Heart left ventricle (tissue), 16 donors: ENCODE measurements at places on chromosomes 5 and 9. TPM values are rescaled to one million over a fixed set of nuclear protein-coding genes. Genes with fewer than 3 reads are reported as not detected.

DNA sequence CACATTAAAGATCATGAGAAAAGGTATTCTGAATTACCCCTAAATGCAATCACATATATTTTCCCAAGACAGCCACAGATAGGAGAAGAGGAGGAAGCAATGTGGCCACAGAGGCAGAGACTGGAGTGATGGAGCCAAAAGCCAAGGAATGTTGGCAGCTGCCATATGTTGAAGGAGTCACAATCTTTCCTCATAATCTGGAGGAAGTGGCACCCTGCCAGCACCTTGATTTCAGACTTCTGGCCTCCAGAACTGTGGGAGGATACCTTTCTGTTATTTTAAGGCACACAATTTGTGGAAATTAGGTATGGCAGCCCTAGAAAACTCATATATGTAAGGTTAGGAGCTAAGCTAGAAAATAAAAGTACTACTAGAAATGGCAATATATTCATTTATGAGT is 139.9 kb upstream of the GAS1 start:
- no peak for DNase-seq
- no peaks in the 10 kb centered on the region for H3K27me3 ChIP-seq
- H3K4me1 ChIP-seq: peaks cover 12% of the 10 kb centered on the region
- no peak overlapping the region for H3K27ac ChIP-seq
- no peak overlapping the region for H3K4me3 ChIP-seq

- peaks cover 3% of the 10 kb centered on the region for H3K27me3 ChIP-seq
- H3K27ac ChIP-seq: peak overlapping the region; percentile 79
- no peak for DNase-seq
- no peaks in the 10 kb centered on the region for H3K4me1 ChIP-seq
Observed at GRCh38 chr9:87653941-87654340, 72.0 kb upstream of the CTSL start.

GRCh38 chr5:14700478-14701436 is 36.2 kb downstream of the OTULIN start:
- no peak overlapping the region for H3K4me3 ChIP-seq
- H3K4me1 ChIP-seq: peaks cover 52% of the 10 kb centered on the region
- H3K27ac ChIP-seq: peak overlapping the region; percentile 50
- DNase-seq: no peak
- peaks cover 75% of the 10 kb centered on the region for H3K36me3 ChIP-seq

GRCh38 chr9:134778156-134778555 is 102.5 kb upstream of the FCN2 start:
- no peak for DNase-seq
- H3K4me1 ChIP-seq: peaks cover 7% of the 10 kb centered on the region
- no peaks in the 10 kb centered on the region for H3K27me3 ChIP-seq
- no peak overlapping the region for H3K4me3 ChIP-seq
- H3K27ac ChIP-seq: no peak overlapping the region

Gene PDE8B
- 1.1 TPM for polyA plus RNA-seq

DNA sequence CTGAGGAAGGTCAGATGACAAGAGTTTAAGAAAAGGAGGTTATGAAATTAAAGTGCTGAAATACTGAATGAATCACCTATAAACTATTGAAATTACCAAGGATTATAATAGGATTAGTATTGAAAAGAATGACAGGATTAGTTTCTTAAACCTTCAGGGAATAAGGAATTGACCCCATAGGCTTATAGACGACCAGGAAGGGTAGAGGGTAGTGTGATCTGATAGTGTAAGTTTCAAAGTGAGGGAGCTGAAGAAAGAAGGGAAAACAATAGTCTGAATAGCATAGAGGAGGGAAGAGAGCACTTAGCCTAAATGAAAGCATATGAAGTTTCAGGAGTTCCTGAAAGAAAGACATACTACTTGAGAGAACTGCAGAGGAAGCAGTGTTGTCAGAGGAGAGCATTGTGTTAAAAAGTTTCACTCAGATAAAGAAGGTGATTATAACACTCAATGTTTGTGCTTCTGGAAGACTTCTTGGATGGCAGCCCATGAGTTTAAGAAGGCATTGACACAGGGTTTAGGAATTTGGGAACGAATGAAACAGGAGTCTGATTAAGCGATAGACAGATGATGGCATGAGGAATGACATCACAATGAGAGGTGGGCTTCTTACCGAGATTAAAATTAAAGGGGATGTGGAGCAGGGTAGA is 557.9 kb upstream of the GRAMD2B start:
- H3K27ac ChIP-seq: no peak overlapping the region
- H3K4me3 ChIP-seq: no peak overlapping the region
- no peaks in the 10 kb centered on the region for H3K4me1 ChIP-seq
- H3K36me3 ChIP-seq: no peaks in the 10 kb centered on the region

Gene SYNPO
- 791 TPM for polyA plus RNA-seq

Gene PROP1
- polyA plus RNA-seq: not detected

- no peaks in the 10 kb centered on the region for H3K27me3 ChIP-seq
- DNase-seq: no peak
- H3K4me1 ChIP-seq: peaks cover 5% of the 10 kb centered on the region
Observed at GRCh38 chr5:90940227-90940995, 381.8 kb downstream of the ADGRV1 start.

GRCh38 chr9:130565792-130566191 is 13.6 kb upstream of the FUBP3 start:
- DNase-seq: no peak
- H3K27ac ChIP-seq: no peak overlapping the region
- H3K36me3 ChIP-seq: no peaks in the 10 kb centered on the region
- H3K27me3 ChIP-seq: no peaks in the 10 kb centered on the region

Gene TRIM41
- 20.2 TPM for polyA plus RNA-seq

DNA sequence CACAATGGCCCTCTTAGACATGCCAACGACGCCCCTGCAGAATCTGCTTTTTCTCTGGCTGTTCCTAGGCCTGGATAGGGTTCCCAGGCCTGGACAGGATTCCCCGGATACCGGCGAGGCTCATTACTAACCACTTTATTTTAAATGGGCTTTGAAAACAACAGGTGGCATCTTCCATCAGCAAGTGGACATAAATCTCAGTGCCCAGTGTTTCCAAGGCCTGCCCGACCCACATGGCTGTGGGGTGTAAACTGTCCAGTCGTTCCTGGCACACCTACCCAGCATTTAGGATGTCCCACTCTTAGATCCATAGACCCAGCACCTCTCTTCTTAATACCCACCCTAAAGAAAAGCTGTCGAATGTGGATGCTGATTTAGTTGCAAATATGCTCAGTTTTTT is 896 bp downstream of the CMBL start:
- H3K27ac ChIP-seq: peak overlapping the region; percentile 82
- H3K27me3 ChIP-seq: no peaks in the 10 kb centered on the region
- no peaks in the 10 kb centered on the region for H3K36me3 ChIP-seq
- peaks cover 35% of the 10 kb centered on the region for H3K4me1 ChIP-seq
- H3K4me3 ChIP-seq: peak overlapping the region; percentile 75
- no peak for DNase-seq

DNA sequence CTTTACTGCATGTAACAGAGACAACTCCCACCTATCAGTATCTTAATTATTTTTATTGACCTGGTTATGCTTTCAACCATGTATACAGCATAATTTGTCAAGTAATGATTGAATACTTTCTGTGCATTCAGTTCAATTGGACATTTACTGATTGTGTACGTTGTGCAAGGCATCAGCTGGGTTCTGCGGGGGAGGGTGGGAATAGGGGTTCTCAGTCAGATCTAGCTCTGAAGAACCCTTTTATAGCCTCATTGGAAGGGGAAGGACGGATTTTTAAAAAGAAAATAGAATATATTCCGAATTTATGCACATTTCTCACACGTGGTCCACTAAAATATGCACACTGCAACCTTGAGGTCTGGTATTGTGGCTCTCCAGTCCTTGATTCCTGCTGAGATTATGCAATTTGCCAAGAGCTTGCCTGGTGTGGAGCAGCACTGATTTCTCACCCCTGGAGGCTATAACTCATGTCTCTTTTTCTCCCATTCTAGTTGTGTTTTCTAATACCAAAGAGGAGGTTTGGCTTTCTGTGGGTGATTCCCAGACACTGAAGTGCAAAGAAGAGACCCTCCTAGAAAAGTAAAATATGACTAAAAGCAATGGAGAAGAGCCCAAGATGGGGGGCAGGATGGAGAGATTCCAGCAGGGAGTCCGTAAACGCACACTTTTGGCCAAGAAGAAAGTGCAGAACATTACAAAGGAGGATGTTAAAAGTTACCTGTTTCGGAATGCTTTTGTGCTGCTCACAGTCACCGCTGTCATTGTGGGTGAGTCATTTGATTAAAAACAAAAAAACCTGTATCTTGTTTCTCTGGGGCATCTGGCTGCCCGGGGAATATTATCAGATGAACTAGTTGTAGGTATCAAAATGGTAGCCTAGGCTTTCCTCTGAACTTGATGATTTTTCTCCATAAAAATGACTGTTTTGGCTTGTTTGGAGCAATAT is 1.7 kb downstream of the SLC1A3 start:
- H3K4me1 ChIP-seq: peaks cover 17% of the 10 kb centered on the region
- H3K27ac ChIP-seq: peak overlapping the region; percentile 88
- H3K27me3 ChIP-seq: no peaks in the 10 kb centered on the region
- no peak for DNase-seq
- H3K36me3 ChIP-seq: no peaks in the 10 kb centered on the region

DNA sequence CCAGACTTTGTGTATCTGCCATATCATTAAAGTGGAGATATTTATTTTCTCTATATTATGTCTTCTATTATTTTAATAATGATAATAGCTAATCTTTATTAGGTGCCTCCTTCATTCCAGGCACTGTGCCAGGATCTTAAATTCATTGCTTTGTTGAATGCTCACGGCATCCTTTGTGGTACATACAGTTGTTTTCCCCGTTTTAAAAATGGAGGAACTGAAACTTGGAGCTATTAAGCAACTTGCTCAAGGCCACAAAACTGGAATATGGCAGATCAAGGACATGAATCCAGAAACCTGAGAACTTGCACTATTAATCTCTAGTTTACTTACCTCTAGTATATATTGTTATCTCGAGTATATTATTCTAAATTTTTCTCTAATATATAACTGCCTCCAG is 41.5 kb upstream of the PPP3R2 start:
- H3K36me3 ChIP-seq: no peaks in the 10 kb centered on the region
- no peak for DNase-seq
- H3K4me3 ChIP-seq: no peak overlapping the region
- H3K27ac ChIP-seq: no peak overlapping the region

Gene ARSI
- polyA plus RNA-seq: 0.68 TPM

DNA sequence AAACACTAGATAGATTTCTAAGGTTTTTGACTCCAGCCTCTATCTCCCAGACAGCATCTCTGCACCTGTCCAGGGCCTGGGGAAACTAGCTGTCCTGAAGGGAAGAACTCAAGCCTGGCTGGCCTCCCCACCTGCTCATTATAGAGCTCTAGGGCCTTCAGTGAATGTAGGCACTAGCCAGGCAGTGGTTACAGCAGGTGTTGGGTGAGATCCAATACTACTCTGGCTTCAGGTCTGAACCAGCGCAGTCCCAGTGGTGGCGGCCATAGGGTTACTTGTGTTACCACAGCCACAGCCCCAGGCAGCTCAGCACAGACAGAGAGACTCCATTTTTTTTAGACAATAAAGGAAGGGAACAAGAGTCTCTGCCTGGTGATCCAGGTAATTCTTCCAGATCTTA is 449.2 kb downstream of the IRX1 start:
- no peaks in the 10 kb centered on the region for H3K4me1 ChIP-seq
- no peaks in the 10 kb centered on the region for H3K36me3 ChIP-seq
- H3K27me3 ChIP-seq: peaks cover 3% of the 10 kb centered on the region
- no peak for DNase-seq

Gene ZNF454
- polyA plus RNA-seq: 1.5 TPM

Gene CYLC2
- polyA plus RNA-seq: not detected

Gene SVEP1
- polyA plus RNA-seq: 0.50 TPM

Gene DNLZ
- polyA plus RNA-seq: 22.6 TPM

GRCh38 chr9:81976351-81976750 is 12.2 kb upstream of the SPATA31D1 start:
- H3K27me3 ChIP-seq: no peaks in the 10 kb centered on the region
- H3K27ac ChIP-seq: no peak overlapping the region
- H3K4me3 ChIP-seq: no peak overlapping the region
- DNase-seq: no peak
- no peaks in the 10 kb centered on the region for H3K36me3 ChIP-seq

- no peaks in the 10 kb centered on the region for H3K27me3 ChIP-seq
- no peaks in the 10 kb centered on the region for H3K4me1 ChIP-seq
- no peak overlapping the region for H3K4me3 ChIP-seq
- DNase-seq: no peak
- no peaks in the 10 kb centered on the region for H3K36me3 ChIP-seq
- no peak overlapping the region for H3K27ac ChIP-seq
Observed at GRCh38 chr5:68898951-68899471, 194.8 kb upstream of the SLC30A5 start.

DNA sequence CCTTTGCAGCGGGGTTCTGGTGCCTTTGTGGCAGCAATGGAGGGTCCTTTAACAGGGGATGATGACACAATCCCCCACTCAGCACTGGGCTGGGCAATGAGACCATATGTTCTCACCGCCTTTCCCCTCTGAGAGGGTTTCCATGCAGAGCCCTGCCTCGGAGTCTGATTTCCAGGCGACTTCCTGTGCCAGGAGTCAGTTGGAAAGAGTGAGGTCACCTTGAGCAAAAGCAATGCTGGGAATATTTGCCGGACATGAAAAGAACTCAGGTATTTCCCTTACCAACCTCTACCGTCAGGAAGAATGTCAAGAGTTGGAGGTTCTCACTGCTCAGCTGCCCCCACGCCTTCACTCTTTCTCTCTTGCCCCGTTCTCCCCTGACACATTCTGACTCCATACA is 284.2 kb upstream of the IRX1 start:
- no peaks in the 10 kb centered on the region for H3K4me1 ChIP-seq
- no peaks in the 10 kb centered on the region for H3K36me3 ChIP-seq
- H3K4me3 ChIP-seq: no peak overlapping the region

GRCh38 chr5:112687306-112687705 is 50.4 kb upstream of the APC start:
- H3K27me3 ChIP-seq: no peaks in the 10 kb centered on the region
- peaks cover 23% of the 10 kb centered on the region for H3K4me1 ChIP-seq
- H3K27ac ChIP-seq: no peak overlapping the region

Gene ANKRD34B
- not detected for polyA plus RNA-seq
